ENCODE measurements at places on chromosomes 3 and 15. TPM values are rescaled to one million over a fixed set of nuclear protein-coding genes. Genes with fewer than 3 reads are reported as not detected.

GRCh38 chr3:64150623-64151207, 74.6 kb downstream of the PRICKLE2 start:
- H3K36me3 ChIP-seq: no peaks in the 10 kb centered on the region
- no peaks in the 10 kb centered on the region for H3K4me1 ChIP-seq
- H3K27me3 ChIP-seq: peaks cover 7% of the 10 kb centered on the region
- no peak for DNase-seq
- H3K27ac ChIP-seq: no peak overlapping the region

Gene CCR3
- not detected for total RNA-seq

Gene TIMP4
- total RNA-seq: not detected

GRCh38 chr15:53910236-53910849, 67.9 kb upstream of the UNC13C start:
- no peak for DNase-seq
- no peak overlapping the region for H3K27ac ChIP-seq
- peaks cover 9% of the 10 kb centered on the region for H3K27me3 ChIP-seq
- no peak overlapping the region for H3K4me3 ChIP-seq
- H3K4me1 ChIP-seq: no peaks in the 10 kb centered on the region

DNA sequence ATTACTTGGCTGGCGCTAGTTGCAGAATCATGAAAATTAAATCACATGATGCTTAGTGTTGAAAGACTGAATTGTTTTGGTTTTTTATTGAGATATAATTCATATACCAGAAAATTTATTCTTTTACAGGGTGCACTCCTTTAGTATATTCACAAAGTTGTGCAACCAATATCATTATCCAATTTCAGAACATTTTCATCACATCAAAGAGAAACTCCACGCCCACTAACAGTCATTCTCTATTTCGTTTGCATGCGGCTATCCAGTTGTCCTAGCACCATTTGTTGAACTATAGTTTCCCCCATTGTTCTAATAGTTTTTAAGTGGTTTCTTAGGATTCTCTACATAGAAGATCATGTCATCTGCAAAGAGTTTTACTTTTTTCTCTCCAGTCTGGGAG, 3.7 kb downstream of the EHD4 start:
- no peak overlapping the region for H3K4me3 ChIP-seq
- peaks cover 2% of the 10 kb centered on the region for H3K36me3 ChIP-seq
- peaks cover 1% of the 10 kb centered on the region for H3K27me3 ChIP-seq
- peaks cover 29% of the 10 kb centered on the region for H3K4me1 ChIP-seq
- peak overlapping the region; percentile 50 for H3K27ac ChIP-seq

Gene SMCO1
- not detected for total RNA-seq

DNA sequence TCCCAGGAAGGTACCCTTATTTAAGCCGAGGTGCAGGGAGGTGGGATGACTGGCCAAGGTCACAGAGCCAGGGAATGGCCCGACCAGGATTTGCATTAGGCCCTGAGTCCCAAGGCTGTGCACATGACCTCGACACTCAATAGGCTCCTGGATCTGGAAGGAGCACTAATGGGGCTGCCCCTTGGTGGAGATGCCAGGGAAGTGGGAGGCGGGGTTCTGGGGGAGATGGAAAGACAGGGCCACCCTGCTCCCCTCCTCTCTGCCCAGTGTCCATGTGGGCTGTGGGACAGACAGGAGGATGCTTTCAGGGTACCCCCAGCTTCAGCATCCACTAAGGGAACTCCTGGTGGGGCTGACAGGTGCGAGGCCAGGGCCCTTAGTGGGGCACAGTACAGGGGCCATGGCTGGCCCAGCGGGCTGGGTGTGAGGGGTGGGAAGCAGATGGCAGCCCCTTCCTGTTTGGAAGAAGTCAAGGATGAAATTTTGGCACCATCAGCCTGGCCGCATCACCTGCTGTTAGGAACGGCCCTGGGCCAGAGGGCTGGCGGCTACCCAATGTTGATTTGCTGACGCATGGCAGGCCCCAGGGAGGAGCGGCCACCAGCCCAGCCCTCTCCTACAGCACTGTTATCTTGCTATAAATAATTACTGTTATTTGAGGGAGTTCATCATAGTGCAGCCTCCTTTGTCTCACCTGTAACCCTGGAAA, 37.3 kb downstream of the ATP2B2 start:
- H3K36me3 ChIP-seq: no peaks in the 10 kb centered on the region
- H3K27me3 ChIP-seq: peaks cover 45% of the 10 kb centered on the region
- no peak overlapping the region for H3K27ac ChIP-seq
- no peak for DNase-seq

Gene SCAMP2
- 113 TPM for total RNA-seq
